ENCODE measurements at places on chromosomes 3 and 15.
A peak's percentile ranks its signal among the peaks of the same experiment; 100 is the strongest.

GRCh38 chr3:73258057-73258456 is 196.6 kb downstream of the EBLN2 start:
- no peak for DNase-seq

DNA sequence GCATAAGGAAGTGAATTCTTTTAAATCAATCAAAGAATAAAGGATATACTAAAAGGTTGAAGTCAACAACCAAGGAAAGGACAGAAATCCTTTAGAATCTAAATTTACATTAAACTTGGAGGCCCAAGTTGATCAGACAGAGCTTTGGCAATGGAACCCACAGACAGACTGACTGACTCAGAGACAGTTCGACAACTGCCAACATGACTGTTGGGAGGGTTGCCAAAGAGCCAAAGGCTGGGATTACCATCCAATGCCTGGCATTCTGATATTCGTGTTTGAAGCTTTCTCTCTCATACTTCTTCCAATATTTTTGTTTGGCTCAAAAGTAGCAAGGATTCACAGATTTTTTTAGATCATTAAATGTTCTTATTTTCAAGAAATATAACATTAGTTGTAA is 406.1 kb downstream of the PLCL2 start:
- DNase-seq, result no peak

- no peak for DNase-seq
These were observed 39.8 kb downstream of the SQOR start for GRCh38 chr15:45674677-45675076.

DNA sequence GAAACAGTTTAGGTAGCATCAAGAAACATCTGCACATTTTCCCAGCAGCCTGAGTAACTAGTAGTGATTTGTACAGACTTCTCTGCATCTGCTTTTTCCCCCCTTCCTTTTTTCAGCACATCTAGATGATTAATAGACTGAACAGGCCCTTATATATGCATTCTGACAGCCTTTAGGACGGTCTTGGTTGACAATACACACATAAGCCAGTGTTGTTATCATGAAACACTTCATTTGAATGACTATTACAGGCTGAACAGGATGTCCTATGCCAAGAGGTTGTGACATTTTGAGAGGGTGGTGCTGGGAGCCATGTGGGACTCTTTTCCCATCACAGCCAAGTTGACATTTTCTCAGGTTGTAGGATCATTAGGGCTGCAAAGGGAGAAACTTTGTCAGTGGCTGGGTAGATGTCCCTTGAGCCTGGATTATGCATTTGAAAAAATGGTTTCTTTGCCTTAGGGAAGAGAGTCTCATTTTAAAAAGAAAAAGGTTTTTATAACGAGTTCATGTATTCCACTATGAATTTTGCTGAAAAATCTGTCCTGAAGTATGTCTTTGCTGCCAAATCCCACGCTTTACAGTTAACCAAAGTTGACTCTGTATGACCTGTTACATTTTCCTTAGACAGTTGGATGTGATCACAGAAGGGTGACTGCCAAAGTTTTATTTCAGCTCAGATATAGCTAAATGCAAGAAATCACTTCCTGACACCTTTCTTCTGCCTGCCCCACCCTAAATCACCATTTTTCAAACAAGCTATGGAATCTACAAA is 73.7 kb downstream of the FILIP1L start:
- DNase-seq, result no peak

DNA sequence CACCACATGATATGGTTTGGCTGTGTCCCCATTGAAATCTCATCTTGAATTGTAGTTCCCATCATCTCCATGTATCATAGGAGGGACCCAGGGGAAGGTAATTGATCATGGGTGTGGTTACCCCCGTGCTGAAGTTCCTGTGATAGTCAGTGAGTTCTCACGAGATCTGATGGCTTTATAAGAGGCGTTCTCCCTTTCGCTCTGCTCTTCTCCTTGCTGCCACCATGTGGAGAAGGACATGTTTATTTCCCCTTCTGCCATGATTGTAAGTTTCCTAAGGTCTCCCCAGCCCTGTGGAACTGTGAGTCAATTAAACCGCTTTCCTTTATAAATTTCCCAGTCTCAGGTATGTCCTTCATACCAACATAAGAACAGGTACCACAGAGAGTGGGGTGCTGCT is 21.9 kb downstream of the OSTN start:
- no peak for DNase-seq

GRCh38 chr15:88395872-88396781 is 71.1 kb downstream of the MRPL46 start:
- no peak for DNase-seq

GRCh38 chr15:97234851-97235610 is 725.5 kb upstream of the ARRDC4 start:
- DNase-seq, result peak; percentile 40

DNA sequence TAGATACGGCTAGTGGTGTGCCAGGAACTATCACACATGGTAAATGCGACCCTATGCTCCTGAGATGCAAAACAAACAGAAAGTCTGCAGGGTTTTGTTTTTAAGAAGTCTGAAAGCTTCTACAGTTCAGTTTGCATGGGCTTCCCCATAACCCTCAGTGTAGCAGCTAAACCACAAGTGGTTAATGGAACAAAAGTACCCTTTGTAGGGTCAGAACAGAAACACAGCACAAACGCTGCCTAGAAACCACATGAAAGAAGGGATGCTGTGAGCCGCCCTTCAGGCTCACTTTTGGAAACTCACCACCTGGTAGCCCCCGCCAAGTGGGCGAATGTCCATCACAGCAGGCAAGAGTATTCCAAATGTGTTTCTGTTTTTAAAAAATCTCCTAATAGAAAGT is 46.2 kb downstream of the CTDSPL start:
- DNase-seq, result no peak

DNA sequence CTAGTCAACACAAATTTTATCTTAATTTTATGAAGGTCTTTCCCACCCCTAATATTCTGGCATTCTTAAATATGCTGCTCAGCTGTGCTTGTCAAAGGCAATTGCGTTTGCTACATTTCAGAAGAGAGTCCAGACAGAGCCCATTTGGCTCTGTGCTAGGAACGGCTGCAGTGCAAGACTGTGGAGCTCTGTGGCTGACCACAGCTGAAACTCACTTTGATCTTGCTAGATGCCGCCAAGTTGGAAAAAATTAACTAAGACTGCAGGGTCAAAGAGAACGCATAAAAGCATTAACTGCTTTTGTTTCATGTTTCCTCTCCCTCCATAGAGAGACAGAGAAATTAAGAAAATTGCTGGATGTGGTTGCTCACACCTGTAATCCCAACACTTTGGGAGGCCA is 7.6 kb upstream of the PPP1R2 start:
- DNase-seq, result no peak

Measured in T1000 (cell line).